D721Med (cell line): ENCODE measurements at places on chromosomes 12 and 14.

- no peak for DNase-seq
Observed at GRCh38 chr12:52686063-52686462, 5.9 kb upstream of the KRT1 start.

- DNase-seq, result no peak
Observed at GRCh38 chr12:28457785-28458184, 267.5 kb downstream of the CCDC91 start.

- DNase-seq, result no peak
Observed at GRCh38 chr14:38835874-38836273, 267.2 kb downstream of the SEC23A start.

DNA sequence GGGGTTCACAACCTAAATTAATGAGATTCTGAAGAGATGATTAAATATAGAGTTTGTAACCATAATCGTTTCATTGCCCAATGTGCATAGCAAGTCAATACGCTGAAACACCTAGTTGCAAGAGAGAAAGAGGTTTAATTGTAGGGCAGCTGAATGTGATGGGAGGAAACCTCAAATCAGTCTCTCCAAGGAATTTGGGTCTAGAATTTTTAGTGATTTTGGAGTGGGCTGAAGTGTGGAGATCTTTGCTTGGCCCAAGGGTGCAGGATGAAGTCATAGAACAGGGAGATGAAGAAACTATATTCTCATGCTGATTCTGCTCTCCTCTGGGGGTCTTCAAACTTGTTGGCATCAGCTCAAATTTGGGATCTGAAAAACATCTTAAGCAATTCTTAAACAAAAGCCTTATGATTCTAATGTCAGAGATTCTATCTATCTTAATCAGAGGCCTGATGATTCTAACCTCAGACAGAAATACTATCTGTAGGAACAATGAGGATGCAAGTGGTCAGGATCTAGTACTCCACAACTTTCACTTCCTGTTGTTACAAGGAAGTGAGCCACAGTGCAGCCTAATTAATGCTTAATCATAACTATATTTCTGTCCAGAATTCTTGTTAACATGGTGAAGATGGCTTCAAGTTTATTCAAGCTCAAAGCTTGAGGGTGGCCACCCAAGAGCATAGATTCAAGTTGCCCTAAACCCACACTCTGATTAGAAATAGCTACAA lies 80.2 kb upstream of the FUT8 start:
- DNase-seq, result no peak

DNA sequence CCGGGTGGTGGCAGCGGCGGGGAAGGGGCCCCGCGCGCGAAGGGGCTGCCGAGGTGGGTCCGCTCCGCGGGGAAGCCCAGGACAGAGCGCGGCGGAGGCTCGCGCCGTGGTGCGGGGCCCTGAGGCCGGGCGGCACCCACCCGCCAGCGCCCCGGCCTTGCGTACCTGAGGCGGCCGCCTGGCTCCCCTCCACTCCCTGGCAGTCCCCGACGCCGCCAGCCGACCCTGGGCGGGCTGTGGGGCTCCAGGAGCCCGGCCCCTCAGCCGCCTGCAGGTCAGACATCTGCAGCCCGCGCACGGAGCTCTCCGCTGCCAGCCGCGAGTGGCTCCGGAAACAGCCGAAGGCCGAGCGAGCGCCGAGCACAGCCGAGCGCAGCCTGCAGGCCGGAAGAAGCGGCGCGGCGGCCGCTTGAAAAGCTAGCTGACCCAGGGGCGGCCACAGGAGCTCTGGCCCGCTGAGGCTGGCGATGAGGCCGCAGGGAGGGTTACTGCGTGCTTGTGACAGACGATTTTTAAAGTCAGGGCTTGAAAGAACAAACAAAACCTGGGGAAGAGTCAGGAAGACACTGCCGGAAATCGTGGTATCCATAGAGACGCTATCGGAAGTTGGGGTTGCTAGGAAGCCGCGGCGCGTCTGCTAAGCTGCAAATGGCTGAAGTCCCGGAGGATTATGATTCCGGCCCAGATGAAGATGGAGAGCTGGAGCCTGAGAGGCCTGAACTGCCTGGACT lies at the start of the genes SAMD15 and TMED8:
Gene SAMD15 (plus strand): TSS at position 609 of the 731 bp plus-strand sequence. CDS start 40 bp downstream, at position 649.
Gene TMED8 (minus strand): TSS at position 324 of the 731 bp plus-strand sequence. CDS start 41 bp downstream, at position 283.
- peak; percentile 70 for DNase-seq

GRCh38 chr14:71739273-71739990 lies 192.8 kb upstream of the RGS6 start:
- DNase-seq, result no peak

GRCh38 chr12:52691076-52691840 lies 11.1 kb upstream of the KRT1 start:
- no peak for DNase-seq

- DNase-seq, result no peak
Observed at GRCh38 chr14:55518391-55518790, 61.6 kb upstream of the KTN1 start.

DNA sequence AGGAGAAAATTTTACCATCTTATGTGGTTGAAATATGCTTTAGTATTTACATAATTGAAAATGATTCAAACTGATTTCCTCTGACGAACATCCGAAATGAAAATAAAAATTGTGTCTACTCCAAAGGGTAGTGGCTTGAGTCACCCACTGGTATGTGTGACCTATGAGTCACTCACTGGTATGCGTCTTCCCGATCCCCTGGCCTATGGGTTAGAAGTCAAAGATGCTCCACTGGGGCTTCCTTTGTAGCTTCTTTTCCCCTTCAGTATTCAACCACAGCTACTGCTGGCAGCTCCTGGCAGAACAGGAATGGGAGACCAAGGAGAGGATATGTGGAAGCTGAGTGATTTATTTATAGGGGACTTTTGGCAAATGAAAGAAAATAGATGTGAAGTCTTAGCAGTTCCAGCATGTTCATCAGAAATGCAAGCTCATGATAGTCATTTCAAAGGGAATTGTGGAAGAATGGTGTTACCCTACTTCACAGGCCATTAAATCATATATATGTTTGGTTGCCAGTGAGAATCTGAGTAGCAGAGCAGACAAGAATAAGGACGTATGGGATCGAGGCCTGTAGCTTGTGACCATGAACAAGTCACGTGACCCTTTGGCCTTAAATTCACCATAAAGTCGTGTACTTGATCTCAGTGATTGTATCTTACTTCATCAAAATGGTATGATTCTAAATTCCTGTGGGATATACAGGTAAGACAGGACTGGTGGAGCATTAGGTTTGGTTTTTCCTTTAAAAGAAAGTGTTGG lies 108.3 kb downstream of the CRADD start:
- DNase-seq, result no peak
